Ascending aorta (tissue), 2 donors: ENCODE measurements at places on chromosomes 7 and 10. TPM values are rescaled to one million over a fixed set of nuclear protein-coding genes. Genes with fewer than 3 reads are reported as not detected.

SPDYE6 gene
- total RNA-seq = not detected

GRCh38 chr7:106151459-106152312 lies 39.6 kb upstream of the SYPL1 start:
- DNase-seq = no peak

- DNase-seq = no peak
Observed at GRCh38 chr10:31594347-31594873, 275.4 kb downstream of the ZEB1 start.

GRCh38 chr10:124735491-124736286 lies 8.5 kb downstream of the FAM53B start:
- peak; percentile 52 for DNase-seq

GRCh38 chr7:94001396-94001795 lies 2.8 kb downstream of the BET1 start:
- no peak for DNase-seq

DNA sequence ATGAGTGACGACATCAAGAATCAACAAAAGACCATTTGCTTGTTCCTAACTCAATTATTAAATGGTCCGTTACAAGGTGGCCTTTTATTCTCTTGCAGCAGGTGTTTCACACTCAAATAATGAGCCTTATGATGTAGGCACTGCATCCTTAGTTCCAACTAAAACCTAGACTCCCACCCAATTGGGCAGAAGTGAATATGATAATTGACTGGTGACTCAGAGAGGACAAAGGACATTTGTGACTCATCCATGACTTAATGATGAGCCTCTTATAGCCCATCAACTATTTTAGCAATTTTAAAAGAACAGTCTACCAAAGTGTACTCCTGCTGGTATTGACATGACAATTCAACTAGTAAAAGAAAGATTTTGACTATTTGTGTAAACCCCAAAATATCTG lies 1027.8 kb upstream of the PHF14 start:
- no peak for DNase-seq

DNA sequence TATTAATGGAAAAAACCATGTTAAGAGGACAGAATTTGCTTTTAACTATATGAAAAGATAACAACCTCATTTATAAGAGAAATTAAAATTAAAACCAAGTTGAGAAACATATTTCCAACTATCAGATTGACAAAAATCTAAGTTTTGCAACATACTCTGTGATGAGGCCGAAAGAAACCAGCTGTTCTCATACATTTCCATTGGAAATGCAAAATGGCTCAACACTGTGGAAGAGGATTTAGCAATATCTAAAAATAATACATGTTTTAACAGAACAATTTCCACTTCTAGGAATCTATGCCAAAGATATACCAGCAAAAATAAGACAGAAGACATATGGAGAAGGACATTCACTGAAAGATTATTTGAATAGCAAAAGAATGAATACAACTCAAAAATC lies 268.8 kb downstream of the DYNC1I1 start:
- no peak for DNase-seq

DNA sequence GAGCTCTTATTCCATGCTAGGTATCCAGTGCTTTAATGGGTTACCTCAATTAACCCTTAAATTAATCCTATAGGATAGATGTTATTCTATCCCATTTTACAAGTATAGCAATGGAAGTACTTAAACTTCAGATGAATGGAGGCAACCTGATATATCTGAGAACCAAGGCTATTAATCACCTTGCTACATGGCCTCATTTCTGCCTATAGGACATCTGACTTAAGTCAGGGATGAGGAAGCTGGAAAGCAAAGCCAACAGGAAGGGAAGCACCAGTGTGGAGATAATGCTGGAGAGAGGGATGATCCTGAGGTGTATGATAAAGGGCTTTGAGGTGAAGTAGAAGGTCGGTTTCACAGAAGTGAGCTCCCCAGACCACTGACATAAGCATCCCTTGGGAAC lies 132.3 kb downstream of the CHN2 start:
- DNase-seq = no peak

GRCh38 chr10:104424719-104425118 lies 71.1 kb downstream of the CFAP58 start:
- no peak for DNase-seq

GRCh38 chr10:112708461-112708860 lies 241.6 kb upstream of the TCF7L2 start:
- DNase-seq = no peak

RNF32 gene
- total RNA-seq = 0.32 TPM

METTL27 gene
- not detected for total RNA-seq

CYP2C9 gene
- total RNA-seq = not detected

NPSR1 gene
- total RNA-seq = not detected

- no peak for DNase-seq
Observed at GRCh38 chr7:17159500-17160037, 138.9 kb upstream of the AHR start.

DNA sequence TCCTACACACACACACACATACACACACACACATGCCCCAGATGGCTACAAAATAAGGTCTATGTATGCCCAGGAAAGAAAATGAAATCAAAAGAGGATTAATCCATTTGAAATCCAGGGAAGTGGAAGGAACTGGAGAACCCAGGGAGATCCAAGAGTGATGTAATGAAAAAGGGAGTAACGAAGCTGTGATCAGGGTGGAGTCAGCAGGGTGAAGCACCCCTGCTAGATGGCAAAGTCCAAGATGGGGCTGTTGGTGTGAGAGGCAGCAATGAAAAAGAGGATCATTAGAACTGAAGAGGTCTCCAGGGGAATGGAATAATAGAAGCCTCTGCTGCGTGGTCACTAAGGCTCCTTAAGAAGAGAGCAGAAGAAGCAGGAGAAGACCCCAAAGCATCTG lies 43.6 kb upstream of the IL6 start:
- DNase-seq = no peak

- no peak for DNase-seq
Observed at GRCh38 chr10:70114902-70115301, 17.7 kb downstream of the AIFM2 start.

KIF11 gene
- not detected for total RNA-seq

- no peak for DNase-seq
Observed at GRCh38 chr10:70838270-70838805, 22.6 kb downstream of the SGPL1 start.
